ENCODE measurements at places on chromosomes 16 and 17.

DNA sequence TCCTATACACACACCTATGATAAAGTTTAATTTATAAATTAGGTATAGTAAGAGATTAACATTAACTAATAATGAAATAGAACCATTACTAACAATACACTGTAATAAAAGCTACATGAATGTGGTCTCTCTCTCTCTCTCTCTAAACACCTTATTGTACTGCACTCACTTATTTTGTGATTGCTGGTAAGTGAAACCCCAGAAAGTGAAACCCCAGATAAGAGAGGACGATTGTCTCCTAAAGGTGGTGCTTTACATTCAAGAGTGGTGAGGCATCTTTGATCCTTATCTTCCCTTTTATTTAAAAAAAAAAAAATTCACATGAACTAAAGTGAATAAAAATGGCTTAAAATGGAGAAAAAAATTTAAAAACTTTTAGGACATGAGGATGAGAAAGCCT lies 80.1 kb upstream of the TRAP1 start:
- peaks cover 84% of the 10 kb centered on the region for H3K4me1 ChIP-seq
- no peaks in the 10 kb centered on the region for H3K27me3 ChIP-seq
- no peak overlapping the region for H3K4me3 ChIP-seq
- DNase-seq: no peak

DNA sequence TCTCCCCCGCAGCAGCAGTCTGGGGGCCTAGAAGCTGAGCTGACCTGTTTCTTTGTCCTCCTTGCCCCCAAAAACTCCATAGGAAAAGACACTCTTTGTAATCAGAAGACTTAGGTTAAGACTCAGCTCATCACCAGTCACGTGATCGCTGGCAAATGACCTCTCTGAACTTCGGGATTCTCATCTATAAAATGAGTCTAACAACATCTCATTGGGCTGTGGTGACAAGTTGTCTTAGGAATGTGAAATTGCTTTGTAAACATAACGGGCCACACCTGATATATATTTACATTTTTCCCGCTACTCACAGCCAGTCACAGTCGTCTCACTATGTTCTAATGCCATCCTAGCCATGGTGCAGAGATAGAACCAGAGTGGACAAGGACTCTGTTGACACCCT lies 86.0 kb upstream of the LHX1 start:
- no peak overlapping the region for H3K27ac ChIP-seq
- no peaks in the 10 kb centered on the region for H3K4me1 ChIP-seq
- no peaks in the 10 kb centered on the region for H3K36me3 ChIP-seq
- DNase-seq: no peak

DNA sequence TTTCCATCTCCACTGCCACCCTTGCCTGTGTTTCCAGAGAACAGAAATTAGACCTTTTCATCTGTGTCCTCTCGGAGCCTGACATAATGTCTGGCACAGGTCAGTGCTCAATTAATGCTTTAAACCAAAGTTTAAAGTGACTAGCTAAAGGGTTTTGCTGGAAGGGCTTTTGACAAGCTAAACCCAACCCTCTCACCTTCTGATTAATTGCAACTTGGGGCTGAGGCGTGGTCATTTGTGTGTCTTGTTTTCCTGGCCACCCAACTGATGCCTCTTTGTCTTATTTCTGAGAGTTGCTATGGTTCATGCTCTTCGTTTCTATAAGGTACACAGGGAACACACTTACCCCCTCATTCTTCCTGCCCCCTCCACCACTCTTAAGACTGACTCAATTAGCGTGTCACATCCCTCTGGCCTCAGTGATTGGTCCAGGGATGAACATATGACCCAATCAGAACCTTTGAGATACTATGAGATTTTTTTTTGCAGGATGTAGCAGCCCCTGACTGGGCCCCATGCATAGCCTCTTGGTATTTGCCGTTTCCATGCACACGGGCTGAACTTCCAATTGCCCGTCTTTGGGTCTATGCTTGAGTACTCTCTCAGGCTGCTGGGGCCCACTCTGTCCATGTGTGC lies 15.8 kb upstream of the BRD7 start:
- no peak for DNase-seq
- H3K27me3 ChIP-seq: no peaks in the 10 kb centered on the region
- H3K4me1 ChIP-seq: no peaks in the 10 kb centered on the region
- H3K4me3 ChIP-seq: no peak overlapping the region
- no peaks in the 10 kb centered on the region for H3K36me3 ChIP-seq

- no peak for DNase-seq
- no peaks in the 10 kb centered on the region for H3K4me1 ChIP-seq
- no peaks in the 10 kb centered on the region for H3K36me3 ChIP-seq
These were observed 47.3 kb upstream of the CPNE2 start for GRCh38 chr16:57044931-57045693.

- H3K4me1 ChIP-seq: no peaks in the 10 kb centered on the region
- H3K27ac ChIP-seq: no peak overlapping the region
- H3K27me3 ChIP-seq: no peaks in the 10 kb centered on the region
- DNase-seq: no peak
- H3K36me3 ChIP-seq: peaks cover 3% of the 10 kb centered on the region
These were observed 18.7 kb downstream of the TPSG1 start for GRCh38 chr16:1206326-1206725.

GRCh38 chr16:66572356-66572755 lies 6.1 kb downstream of the CMTM1 start:
- no peak for DNase-seq
- no peaks in the 10 kb centered on the region for H3K36me3 ChIP-seq
- no peaks in the 10 kb centered on the region for H3K4me1 ChIP-seq
- H3K27ac ChIP-seq: no peak overlapping the region
- no peaks in the 10 kb centered on the region for H3K27me3 ChIP-seq

Measured in vagina (tissue), 2 donors.